ENCODE measurements at places on chromosomes 6 and 20.
A peak's percentile ranks its signal among the peaks of the same experiment; 100 is the strongest.

- no peak for DNase-seq
Measured at GRCh38 chr6:134979142-134979541, 29.2 kb upstream of the ALDH8A1 start.

GRCh38 chr20:6660441-6660840 is 107.0 kb upstream of the BMP2 start:
- no peak for DNase-seq

GRCh38 chr20:11748436-11748835 is 169.3 kb upstream of the BTBD3 start:
- no peak for DNase-seq

- DNase-seq: no peak
Measured at GRCh38 chr6:47724300-47724699, 25.9 kb downstream of the ADGRF4 start.

DNA sequence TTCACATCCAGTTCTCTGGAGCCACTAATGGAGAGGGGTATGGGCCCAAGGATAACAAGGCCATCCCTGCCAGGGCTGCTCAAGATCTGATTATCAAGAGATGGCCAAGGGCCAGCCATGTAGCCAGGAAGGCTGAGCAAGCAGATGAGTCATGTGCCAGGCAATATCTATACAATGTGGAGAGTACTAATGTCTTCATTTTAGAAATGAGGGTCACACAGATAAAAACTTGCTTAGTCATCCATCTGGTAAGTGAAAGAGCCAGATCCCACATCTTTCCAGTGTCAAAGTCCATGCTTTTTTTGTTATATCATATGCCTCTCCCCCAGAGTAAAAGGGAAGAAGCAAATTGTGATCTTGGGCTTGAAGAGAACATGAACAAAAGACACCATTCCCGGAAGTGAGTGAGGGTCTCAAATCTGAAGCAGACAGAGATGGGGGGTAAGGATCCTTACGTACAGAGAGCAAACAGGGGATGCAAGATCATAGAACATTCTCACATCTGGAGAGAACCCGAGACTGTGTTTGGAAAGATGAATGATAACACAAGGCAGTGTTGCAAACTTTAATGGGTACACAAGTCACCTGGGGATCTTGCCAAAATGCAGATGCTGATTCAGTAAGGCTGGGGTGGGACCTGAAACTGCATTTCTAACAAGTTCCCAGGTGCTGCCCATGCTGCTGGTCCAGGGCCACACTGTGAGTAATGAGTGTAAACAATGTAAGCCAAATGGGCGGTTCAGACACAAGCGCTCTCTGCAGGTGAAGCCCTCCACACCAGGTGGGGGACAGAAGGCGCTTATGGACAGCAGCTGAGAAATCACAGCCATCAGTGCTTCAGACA is 20.0 kb upstream of the GSTA3 start:
- peak; percentile 74 for DNase-seq

DNA sequence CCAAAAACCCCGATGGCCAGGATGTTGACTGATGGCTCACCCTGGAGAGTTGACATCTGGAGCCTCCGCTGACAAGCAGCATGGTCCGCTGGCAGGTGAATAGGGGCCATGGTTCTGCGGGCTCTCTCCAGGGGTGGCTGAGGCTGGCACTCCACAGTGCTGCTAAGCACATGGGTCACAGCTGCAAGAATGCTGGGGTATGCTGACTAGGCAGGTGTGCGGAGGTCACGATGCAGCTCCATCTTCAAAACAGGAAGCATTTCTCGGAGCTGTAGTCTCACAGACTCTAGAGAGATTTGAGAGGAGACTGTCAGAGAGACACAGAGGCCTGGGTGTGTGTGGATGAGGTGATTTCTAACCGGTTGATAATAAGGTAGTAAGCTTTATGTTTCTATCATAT is 341.6 kb downstream of the NRN1 start:
- DNase-seq: no peak

DNA sequence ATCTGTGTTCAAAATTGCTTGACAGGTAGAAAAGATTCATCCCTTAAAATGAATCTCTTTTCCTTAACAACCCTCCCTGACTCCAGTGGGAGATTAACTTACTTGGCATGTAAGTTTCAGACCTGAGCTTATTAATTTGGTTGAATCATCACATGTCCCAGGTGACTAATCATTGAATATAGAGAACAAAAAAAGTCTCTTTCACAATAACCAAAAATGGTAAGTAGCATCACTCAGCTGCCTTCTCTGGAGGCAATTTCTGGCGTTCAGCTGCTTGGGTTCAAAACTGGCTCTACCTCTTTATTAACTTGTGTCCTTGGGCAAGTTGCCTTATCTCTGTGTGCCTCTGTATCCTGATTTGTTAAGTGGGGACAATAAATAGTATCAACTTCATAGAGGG is 2.9 kb downstream of the C6orf141 start:
- no peak for DNase-seq

- no peak for DNase-seq
Measured at GRCh38 chr6:138291849-138292181, 73.5 kb upstream of the PBOV1 start.

DNA sequence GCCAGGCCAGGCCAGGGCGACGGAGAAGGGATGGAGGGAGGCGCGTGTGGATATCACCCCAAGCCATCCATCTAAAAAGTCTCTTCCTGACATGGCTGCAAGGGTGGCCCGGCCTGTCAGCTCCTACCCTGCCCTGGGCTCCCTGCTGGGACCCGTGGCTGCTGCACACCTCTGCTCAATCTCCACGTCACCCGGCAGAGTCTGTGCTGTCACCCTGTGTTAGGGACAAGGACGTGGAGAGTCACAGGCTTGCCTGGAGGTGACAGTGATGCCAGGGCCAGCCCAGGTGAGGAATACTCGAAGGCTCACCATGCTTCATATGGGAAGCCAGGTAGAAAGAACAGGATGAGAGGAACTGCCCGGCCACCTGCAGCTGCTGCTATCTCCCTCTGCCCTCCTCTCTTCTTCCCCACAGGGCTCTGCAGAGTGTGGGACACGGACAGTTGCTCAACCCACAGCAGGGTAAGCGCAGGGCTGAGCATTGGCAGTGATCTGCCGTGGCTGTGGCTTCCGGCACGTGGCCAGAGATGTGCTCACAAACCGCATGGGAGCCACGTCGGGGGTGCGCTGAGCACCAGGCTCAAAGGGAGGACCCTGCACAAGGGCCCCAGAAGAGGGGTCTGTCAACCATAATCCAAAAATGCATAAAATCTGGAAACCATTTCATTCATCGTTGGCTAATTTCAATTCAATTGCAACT is 214.3 kb downstream of the DLL1 start:
- DNase-seq: no peak

GRCh38 chr6:108589244-108589791 is 28.6 kb downstream of the FOXO3 start:
- peak; percentile 79 for DNase-seq

DNA sequence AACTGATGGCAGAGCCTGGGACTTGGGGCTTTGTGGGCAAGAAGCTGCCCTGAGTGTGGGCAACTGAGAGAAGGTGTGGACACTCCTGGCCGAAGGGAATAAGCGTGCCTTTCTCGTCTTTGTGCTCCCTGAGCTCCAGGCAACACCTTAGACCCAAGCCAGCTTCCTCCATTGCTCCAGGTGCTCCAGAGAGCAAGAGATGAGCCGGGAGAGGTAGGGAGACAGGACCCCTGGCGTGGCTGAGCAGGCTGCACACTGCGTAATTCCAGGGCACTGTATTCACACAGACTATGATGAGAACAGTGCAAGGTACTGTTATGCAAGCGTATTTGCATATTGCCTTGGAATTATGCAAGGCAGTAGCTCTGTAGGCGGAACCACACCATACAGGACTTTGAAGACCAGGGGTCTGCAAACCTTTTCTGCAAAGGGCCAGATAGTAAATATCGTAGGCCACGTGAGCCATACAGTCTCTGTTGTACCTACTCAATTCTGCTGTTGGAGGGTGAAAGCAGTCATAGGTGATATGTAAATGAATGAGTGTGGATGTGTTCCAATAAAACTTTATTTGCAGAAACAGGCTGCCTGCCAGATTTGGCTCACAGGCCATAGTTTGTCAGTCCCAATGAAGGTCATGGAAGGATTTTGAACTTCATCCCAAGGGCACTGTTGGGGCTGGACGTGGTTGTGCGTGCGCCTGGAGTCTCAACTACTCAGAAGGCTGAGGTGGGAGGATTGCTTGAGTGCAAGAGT is 42.1 kb upstream of the FAM83D start:
- no peak for DNase-seq

DNA sequence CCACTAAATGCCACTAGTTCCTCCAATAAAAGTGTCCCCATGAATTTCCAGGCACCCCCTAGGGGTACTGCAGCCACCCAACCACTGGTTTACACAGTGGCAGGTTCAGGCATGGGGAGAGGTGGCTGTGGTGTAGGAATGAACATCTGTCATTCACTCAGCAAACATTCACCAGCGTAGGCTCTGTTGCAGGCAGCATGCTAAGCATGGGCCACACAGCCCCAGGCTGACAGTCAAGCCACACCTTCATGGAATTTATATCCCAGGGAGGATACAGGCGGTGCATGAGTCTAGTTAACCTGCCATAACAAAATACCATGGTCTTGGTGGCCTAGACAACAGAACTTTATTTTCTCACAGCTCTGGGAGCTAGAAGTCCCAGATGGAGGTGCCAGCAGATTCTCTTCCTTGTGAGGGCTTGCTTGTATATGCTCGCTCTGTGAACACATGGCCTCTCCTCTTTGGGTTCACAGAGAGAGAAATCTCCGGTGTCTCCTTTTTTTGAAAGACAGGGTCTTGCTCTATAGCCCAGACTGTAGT is 135.7 kb downstream of the EYA2 start:
- DNase-seq: no peak

GRCh38 chr6:56820060-56820459 is 134.8 kb upstream of the BEND6 start:
- no peak for DNase-seq

- no peak for DNase-seq
Measured at GRCh38 chr20:47762699-47763268, 22.5 kb downstream of the SULF2 start.

GRCh38 chr6:125363039-125363823 is 61.5 kb upstream of the HDDC2 start:
- peak; percentile 83 for DNase-seq

DNA sequence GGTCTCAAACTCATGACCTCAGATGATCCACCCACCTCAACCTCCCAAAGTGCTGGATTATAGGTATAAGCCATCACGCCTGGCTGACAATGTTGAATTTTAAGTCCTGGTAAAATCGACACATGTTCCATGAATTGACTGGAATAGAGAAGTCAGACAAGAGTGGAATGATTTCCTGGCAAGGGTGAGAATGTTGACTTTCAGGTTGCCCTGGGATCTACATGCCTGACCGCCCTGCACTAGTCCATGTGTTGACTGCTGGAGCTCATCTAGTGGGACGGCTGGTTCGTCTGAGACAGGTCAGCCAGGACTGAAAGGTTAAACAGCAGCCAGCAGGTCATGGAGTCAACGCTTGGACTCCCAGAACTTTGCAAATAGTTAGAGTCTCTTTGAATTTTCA is 88.8 kb downstream of the SASH1 start:
- no peak for DNase-seq

- DNase-seq: peak; percentile 47
Measured at GRCh38 chr20:41118632-41119031, 18.7 kb upstream of the PLCG1 start.

DNA sequence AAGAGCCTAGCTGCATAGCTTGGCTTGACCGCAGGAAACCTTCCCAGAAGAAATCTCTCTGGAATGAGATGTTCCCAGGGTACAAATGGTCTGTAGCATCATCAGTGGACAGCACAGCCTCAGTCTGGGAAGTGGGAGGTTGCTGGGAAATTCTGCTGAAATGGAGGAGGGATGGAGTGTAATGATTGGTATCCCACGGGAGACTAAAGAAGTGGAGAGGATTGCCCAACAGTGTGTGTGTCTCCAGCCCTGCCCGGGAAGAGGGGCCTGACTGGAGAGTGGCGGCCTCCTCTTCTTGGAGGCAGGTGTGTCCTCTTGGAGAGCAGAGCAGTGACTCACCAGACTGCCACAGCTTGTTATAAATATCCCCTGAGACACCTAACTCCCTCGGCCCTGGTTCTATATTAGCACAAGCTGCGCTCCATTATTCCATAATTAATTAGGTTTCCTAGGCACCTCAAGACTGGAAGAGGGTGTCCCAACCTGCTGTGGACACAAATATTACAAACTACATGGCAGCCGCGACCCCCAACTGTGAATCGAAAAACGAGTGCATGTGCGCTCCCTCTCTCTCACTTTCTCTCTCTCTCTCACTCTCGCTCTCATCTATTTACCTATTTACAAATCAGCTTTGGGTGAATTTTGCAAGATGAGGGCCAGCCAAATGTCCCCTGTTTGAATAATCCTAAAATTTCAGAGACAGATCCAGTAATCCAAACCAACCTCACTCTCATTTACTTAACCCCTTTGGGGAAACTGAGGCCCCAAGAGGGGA is 68.8 kb downstream of the FGD2 start:
- DNase-seq: no peak

GRCh38 chr6:13687917-13688351 is 23.7 kb downstream of the RANBP9 start:
- no peak for DNase-seq

DNA sequence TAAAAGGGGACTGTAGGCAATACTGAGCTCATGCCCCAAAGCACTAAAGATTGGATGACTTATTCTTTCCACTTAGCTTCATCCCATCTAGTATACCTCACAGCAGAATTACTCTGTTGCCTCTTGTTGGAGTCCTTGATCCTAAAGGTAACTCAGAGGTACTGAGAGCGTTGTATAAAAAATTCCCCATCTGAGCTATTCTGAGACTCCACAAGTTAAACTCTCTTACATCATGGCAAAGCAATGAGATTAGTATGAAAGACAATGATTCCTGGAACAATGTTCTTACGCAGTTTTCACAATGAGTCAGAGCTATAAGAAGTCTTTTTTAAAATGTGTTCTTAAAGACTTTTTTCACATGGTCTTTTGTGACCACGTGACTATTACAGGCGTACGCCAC is 370.1 kb downstream of the ADGRB3 start:
- peak; percentile 31 for DNase-seq

DNA sequence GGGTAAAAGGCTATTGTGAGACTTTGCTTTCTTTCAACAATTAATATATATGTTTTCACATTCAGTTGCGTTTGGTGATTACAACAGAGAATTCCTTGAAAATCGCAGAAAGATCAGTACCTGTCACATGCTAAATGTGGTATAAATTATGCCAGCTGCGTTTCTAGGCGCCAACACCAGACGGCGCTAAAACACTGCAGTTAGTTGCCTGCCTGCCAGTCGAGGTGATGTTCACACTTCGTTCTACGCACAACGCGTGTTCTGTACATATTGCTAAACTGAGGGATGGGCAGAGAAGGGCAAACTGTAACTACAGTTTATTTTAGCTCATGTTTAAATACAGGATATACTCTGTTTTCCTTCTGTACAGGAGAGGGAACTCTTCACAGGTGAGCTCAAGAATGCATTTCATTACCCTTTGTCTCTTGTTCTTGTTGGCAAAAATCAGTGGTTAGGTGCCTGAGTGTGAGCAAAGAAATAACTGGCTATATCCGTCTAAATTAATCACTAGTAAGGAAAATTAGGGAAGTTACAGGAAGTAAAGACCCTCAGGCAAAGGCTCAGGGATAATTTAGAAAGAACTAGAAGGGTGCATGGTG is 100.1 kb upstream of the RGS17 start:
- DNase-seq: peak; percentile 74
